ENCODE measurements at places on chromosomes 2 and 18.
A peak's percentile ranks its signal among the peaks of the same experiment; 100 is the strongest.

- no peak for DNase-seq
Observed at GRCh38 chr2:48015421-48015820, 109.1 kb upstream of the FBXO11 start.

DNA sequence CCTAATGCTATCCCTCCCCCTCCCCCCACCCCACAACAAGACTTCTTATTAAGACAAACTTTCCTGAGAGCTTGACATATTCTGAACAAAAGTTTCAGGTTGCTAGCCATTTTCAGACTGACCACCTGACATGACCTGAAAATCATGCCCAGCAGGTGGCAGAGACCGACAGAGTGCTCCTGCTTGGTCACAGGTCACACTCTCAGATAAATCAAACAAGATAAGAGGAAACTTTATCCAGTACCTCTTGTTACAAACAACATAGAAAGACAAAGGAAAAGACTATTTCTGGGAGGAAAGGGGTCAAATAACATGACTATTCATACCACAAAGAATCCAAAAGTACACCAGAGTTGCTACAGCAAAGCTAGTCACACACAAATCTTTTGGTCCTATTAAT, 107.4 kb downstream of the TMEM200C start:
- DNase-seq, result no peak

- no peak for DNase-seq
Observed at GRCh38 chr18:41767960-41768359, 187.1 kb upstream of the PIK3C3 start.

DNA sequence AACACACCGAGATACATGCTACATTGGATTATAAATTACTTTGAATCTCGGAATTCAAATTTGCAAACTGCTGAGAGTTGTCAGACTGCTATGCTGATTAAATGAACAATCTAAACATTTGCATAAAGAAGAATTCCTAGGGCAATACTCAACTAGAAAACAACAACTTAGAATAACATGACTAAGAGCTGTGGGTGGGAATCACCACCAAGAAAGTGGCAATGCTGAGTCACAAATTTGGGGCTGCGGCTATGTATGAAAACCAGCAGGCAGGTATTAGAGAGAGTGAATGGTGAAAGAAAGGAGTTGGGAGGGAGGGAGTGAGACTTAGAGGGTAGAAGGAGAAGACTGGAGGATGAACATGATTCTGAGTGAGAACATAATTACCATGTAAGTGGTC, 559.5 kb downstream of the PIK3C3 start:
- no peak for DNase-seq

DNA sequence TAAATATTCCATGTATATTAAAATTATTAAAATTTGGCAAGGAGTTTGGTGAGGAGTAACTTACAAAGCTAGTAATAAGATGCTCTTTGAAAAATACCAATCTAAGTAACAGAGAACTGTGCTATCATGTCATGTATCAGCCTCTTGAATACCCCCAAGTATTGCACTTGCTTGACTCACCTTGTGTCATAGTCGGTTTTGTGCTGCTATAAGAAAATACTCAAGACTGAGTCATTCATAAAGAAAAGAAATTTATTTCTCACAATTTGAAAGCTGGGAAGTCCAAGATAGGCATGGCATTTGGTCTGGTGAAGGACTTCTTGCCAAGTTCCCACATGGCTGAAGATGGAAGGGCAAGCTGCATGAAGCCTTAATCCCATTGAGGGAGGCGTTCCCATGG, 179.2 kb downstream of the MEMO1 start:
- no peak for DNase-seq

DNA sequence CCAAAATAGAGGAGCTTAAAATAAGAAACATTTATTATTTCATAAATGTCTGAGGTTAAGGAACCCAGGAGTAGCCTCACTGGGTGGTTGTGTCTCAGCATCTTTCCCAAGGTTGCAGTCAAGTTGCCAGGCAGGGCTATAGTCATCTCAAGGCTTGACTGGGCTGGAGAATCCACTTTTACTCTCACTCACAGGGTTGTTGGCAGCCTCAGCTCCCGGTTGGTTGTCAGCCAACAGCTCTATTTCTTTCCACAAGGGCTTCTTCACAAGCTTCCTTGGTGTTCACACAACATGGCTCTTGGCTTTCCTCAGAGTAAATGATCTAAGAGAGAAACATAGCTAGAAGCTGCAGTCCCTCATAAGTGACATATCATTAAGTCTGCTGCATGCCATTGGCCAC, 55.6 kb upstream of the TEX51 start:
- DNase-seq, result no peak

- DNase-seq, result no peak
Observed at GRCh38 chr2:109428841-109429566, 184.8 kb downstream of the SEPTIN10 start.

GRCh38 chr2:128644718-128645256, 326.1 kb upstream of the HS6ST1 start:
- DNase-seq, result no peak

DNA sequence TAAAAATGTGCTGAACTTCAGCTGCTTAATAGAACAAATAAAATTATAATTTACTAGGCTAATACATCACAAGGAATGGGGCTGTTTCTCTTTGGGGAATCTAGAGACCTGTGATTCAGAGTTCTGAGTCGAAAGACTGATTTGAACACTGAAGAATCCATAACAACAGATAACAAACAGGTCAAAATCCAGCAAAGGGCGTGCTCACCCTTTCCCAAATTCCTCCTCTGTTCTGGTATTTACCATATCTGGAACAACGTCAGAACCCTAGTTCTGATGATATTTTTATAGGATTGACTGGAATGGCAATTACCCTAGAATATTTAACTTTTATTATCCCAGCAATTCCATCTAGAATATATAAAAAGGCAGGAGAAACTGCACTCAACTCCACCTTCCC, 66.0 kb upstream of the ITGA6 start:
- no peak for DNase-seq

- DNase-seq, result no peak
Observed at GRCh38 chr2:2914252-2914651, 463.4 kb downstream of the EIPR1 start.

DNA sequence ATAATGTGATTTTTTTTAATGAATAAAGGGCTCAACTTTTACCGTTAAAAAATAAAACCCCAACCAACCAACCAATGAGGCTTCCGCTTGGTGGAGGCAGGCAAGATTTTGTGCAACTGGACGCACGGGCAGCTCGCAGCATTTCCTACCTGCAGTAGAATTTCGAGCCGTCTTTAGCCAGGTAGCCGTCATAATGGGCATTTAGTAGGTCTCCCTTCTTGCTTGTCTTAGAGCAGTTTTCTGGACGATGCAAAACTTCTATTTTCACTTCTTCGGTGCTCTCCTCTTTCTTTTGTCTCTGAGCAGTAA, 316 bp downstream of the FKBP7 start:
- DNase-seq, result peak; percentile 8

DNA sequence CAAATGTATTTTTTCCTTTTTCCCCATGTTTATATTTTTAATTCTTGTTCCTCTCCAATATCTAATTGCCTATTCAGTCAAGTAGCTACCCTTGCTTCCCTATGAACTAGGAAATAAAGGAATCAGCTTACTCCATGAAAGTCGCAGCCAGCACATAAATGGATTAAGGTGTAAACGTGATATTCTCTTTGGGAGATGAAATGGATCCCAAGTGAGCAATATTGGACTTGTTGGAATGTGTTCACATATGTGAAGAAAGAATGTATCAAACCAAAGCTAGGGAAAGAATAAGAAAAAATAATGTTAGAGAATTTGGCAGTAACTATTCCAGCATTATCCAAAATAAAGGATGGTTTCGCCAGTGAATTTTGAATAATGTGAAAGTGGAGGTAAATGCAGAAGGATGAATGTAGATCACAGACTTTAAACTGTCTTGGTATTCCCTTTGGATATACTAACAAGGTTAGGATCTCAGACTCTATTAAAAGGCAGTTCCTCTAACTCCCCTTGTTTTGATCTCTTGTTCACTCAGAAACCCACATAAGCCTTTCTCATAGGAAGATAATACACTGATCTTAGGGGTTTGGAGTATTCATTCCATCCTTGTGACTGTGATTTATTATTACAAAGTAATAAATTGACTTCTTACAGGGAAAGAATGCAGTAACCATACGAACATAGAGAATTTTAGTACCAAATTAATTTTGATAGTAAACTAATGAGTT, 208.1 kb downstream of the BABAM2 start:
- DNase-seq, result no peak

- no peak for DNase-seq
Observed at GRCh38 chr2:187936228-187936627, 355.4 kb upstream of the GULP1 start.

- no peak for DNase-seq
Observed at GRCh38 chr2:148887350-148888002, 12.4 kb downstream of the KIF5C start.

DNA sequence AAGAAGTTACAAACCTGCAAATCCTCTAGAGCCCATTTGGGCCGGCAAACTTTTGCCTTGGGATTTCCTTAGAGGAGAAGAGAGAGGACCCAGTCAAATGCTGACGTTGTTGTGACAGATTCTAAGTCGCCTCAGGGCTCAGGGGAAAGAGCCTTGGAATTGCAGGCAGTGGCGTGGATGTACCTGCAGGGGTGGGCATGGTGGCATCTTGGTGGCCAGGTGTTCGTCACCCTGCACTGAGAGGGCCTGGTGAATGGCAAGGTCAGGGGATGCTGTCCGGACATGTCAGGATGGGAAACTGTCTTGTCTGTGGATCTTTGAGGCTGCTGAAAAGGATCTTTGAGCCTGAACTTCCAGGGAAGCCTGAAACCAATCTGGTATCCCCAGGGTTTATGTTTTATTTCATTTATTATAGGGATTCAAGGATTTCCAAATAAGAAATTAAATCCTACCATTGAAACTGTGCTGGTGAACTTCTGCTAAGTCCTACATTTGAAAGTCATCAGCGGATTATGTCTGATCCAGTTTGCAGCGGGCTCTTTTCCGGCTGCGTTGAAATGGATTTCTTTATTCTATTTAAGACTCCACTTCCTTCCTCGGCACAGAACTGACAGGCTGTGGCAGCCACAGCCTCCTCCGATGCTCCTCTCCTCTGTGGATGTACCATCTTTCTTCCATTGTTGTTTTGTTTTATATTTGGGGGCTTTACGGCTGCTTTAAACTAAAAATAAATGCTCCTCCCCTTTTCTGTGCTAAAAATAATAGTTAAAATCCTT, 207.6 kb downstream of the AGAP1 start:
- no peak for DNase-seq

DNA sequence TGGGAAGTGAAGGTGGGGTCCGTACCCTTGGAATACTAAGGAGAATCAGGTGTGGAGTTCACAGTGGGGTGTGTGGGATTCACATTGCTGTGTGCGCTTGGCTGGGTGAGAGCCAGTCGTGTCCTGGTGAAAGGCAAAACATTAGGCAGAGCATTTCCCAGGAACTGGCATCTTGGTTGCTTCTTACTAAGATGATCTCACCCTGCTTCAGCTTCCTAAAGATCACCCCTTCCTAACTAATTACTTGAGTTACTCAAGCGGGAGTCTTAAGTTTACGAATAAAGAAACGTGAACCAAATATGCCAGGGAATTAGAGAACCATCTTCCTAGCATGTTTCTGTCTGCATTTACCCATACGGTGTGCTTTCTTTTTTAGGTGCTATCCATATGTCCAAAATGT, 122.9 kb downstream of the NCK2 start:
- DNase-seq, result no peak

GRCh38 chr2:5845798-5846330, 153.7 kb downstream of the SOX11 start:
- no peak for DNase-seq

- DNase-seq, result no peak
Observed at GRCh38 chr18:22230471-22230945, 61.1 kb downstream of the GATA6 start.

DNA sequence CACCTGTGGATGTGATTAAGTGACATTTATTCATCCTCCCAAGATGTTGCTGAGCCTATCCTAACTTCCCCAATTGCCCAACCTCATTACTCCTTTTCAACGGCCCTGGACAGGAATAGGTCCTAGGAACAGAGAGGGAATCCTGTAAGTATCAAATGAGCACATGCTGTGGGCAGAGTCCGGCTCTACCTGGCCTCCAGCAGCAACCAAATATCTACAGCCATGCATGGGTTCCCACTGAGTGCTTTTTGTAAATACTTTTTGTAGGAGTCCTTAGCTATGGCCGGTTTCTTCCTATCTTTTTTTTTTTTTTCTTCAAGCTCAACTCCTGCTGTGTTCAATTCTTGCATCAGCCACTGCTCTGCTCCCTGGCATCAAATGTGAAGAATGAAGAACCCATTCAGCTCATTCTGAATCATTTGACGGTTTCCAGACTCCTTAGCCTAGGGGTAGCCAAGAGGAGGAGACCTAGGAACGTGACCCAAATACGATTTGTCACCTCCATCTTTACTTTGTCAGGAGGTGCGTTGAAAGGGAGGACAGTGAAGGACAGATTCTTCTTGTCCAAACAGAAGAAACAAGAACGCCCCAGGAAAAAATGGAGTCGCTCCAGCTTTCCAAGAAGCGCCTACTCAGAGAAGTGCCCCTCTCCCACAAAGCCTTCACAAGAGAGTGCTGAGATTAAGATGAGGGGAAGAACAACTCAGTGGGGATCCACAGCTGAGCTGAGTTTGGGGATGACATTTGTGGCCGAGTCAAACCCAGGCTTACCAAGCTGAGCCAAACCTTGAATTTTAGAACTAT, 46.7 kb upstream of the LCLAT1 start:
- no peak for DNase-seq

- no peak for DNase-seq
Observed at GRCh38 chr2:75503048-75503607, 57.6 kb downstream of the EVA1A start.

DNA sequence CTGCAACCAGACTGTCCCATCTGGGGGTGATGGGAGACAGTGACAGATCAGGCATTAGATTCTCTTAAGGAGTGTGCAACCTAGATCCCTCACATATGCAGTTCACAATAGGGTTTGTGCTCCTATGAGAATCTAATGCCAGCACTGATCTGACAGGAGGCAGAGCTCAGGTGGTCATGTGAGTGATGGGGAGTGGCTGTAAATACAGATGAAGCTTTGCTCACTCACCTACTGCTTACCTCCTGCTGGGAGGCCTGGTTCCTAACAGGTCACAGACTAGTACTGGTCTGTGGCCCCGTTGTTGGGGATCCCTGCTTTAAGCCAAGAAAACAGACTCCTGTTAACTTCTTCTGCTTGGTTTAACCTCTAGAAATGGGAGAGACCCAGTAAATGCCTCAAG, 3.2 kb downstream of the CYP27A1 start:
- DNase-seq, result no peak

DNA sequence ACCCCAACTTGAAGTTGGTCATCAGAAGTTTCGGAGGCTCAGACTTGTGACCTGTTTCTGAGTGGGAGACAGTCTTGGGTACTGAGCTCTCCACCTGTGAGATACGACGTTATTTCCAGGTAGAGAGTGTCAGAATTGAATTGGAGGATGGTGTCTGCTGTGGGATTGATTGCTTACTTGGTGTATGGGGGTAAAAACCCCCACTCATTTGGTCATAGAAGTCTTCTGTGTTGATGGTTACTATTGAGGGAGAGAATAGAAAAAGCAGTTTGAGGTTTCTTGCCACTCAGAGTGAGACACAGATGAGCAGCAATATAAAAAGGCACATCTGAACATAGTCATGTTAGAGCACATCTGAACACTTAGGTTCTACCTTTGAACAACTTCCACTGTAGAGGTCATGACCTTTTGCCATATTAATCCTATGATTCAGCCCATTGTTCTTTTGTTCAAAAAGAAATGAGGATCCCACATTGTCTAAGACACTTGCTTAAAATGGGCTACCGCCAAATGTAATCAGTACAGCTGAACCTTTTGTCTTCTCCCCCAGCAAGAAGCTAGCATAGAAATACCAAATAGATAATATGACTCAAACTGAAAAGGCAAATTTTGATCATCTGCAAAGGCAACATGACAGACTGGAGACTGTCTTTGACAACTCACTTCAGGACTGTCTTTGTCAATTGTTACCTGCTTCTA, 73.3 kb downstream of the NAB1 start:
- no peak for DNase-seq

Data from CD4-positive, alpha-beta T cell treated with Interleukin-17A for 4 hours (primary cell).